Brain microvascular endothelial cell (primary cell): ENCODE measurements at places on chromosomes 7 and 10.

DNA sequence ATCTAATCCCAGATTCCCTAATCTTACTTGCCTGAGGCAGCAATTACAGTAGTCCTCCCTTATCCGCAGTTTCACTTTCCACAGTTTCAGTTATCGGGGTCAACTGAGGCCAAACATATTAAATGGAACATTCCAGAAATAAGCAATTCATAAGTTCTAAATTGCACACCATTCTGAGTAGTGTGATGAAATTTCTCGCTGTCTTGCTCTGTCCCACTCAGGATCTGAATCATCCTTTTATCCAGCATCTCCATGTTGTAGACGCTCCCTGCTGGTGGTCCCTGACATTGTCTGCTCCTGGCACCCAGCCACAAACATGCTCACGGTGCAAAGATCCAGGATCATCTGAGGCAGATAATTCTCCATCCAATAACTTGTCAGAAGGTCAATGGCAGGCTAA lies 128.7 kb upstream of the CXCL12 start:
- peak; percentile 47 for DNase-seq

GRCh38 chr10:2665772-2666171 lies 401.6 kb upstream of the PFKP start:
- DNase-seq: no peak

DNA sequence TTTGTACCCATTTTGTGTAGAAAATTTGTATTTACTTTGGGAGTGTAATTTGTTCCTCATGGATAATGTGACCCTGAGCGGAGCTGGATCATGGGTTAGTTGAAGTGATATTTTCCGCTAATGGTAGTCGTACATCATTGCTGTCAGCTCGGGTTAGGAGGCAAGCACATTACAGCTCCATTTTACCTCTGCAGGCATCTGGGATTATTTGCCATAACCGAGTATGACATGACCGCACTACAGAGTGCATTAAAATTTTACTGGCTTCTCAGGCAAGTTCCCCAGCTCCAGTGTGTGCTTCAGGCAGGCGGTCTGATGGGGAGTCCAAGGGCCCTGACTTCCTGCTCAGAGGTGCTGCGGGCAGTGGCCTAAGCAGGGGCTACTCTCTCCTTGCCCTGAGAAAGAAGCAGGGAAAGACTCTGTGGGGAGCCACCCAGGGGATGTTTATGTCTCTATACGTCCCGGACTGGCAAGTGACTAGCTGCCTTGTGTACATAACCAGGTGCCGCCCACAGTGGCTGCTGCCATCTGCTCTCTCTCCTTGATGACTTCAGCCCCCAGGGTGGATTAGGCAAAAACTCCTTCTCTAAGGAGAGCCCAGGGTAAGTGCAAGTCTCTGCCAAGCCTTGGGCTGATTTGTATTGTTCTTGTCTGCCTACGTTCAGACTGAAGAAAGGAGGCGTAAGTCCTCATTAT lies 685.3 kb upstream of the GALNT17 start:
- DNase-seq: no peak

DNA sequence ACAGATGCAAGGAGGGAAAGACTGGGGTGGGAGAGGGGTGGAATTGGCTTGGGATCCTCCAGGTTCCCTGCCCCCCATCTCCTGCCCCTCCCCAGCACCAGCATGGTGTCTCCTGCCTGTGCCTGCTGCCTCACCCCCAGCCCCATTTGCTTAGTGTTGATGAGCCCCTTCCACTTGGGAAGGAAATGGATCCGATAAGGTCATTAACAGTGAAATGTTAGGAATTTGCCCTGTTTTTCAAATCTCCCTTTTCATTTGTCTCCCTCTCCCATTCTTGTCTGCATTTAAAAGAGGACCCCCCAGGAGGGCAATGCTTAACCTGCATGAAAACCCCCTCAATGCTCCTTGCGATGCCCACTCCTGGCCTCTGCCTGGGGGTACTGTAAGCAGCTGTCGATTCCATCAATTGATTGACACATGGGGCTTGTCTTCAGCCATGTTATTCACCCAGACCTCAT lies 51.5 kb downstream of the HK1 start:
- no peak for DNase-seq

GRCh38 chr10:117662751-117663540 lies 120.4 kb downstream of the EMX2 start:
- DNase-seq: no peak

DNA sequence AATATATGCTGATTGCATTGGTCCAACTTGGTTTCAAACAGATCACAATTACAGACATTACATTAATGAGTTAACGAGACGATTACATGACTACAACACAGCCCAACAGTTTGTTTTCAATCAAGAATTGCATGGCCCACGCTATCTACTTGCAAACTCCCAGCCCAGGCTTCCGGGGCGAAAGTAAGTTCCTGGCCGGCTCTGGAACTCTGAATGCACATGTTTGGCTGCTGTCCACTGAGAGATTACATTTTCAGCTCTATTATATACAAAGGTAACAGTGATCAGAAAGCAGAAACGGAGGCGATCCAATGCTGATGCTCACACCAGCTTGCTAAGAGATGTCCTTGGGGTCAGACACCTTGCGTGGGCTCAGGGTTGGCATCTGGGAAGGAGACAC lies 206.3 kb downstream of the FANK1 start:
- DNase-seq: no peak

DNA sequence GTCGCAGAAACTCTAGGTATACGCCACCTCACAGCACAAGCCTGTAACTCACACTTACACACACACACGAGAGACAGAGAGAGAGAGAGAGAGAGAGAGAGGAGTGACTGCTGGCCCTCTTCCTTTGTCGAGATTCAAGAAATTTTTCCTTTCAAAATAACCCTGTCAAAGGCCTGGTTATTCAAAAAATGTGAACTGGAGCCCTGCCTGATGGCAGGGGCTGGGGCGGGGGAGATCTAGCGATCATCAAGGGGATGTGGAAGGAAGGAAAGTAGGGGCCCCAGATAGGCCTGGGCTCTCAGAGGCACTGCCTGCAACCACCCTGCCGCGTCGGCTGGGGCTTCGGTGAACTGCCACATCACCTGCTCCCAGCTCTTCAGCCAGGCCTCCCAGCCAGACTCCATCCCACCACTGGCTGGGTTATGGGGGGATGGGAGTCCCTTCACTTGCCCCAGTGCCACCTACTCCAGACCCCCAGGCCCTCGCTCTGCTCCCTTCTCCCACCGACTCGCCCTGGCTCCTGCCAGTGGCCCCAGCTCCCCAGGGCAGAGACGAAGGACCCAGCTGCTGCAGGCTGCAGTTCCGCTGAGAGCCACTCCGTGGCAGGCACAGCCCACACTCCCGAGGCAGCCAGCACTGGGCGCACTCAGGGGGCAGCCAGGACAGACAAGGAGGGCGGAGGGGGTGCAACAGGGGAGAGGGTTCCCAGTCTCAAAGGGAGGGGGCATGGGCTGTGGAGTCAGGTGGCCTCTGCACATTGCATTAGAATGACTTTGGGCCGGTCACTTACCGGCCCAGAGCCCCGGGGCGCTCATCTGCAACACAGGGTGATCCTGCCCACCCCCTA lies 15.3 kb downstream of the KCNH2 start:
- DNase-seq: no peak

- DNase-seq: no peak
These were observed 663.2 kb upstream of the ANKRD30A start for GRCh38 chr10:36462194-36462593.

GRCh38 chr7:108328174-108328651 lies 128.0 kb downstream of the NRCAM start:
- no peak for DNase-seq

DNA sequence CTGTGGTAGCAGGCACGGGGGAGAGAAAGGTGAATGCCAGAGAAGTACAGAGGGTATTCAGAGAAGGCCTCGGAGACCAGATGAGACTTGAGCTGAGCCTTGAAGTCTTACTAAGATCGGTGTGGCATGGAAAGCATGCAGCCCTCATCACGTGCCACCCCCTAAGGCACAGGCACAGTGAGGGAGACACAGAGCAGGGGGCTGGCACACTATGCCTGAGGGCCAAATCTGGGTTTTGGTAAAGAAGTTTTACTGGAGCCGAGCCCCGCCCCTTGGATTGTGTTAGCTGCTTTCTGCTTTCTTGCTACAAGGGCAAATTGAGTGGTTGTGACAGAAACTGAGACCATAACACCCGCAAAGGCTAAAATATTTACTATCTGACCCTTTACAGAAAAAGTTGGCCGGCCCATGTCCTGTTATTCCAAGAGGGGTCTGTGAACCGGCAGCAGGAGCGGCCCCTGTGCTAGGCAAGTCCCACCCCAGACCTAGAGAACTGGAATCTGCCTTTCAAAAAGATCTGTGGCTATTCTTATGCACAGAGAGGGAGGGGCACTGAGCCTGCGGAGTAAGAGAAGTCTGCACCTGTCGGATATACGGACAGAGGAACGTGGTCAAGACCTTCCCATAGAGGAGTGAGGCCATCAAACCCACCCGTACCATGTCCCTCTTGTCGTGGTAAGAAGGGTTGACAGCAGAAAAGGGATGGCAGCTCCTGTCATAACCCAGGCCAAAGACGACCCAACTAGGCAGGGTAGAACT lies 109.3 kb upstream of the RHEB start:
- DNase-seq: no peak

DNA sequence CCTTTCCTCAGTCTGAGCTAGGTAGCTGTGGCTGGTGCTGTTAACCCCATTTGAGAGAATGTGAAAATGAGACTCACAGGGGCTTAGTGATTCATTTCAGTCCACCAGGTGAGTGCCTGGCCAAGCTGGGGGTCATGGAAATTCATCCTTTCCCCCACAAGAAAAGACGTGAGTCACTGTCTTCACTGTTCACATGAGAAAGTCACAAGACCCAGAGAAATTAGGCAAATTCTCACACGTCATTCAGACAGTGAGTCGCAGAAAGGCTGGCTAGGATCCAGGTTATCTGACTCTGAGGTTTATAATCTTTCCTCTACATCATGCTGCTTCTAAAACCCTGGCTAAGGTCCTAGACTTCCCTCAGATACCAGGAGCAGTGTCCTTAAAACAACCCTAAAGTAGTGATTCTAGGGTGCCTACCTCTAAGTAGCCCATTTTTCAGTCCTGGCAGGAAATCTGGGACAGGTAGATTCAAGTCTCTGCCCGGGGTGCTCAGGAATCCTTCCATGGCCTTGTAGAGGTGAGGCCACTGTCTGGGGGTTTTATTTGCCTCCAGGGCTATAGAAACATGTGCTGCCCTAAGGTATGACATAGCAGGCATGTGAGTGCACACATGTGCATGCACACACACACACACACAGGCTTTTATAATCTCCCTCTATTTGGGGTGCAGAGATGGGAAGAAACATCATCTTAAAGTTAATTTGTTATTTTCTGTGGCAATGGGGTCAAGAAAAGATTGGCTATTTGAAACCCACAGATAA lies 427.9 kb upstream of the CELF2 start:
- peak; percentile 97 for DNase-seq
